ENCODE measurements at places on chromosomes 6 and 20.

DNA sequence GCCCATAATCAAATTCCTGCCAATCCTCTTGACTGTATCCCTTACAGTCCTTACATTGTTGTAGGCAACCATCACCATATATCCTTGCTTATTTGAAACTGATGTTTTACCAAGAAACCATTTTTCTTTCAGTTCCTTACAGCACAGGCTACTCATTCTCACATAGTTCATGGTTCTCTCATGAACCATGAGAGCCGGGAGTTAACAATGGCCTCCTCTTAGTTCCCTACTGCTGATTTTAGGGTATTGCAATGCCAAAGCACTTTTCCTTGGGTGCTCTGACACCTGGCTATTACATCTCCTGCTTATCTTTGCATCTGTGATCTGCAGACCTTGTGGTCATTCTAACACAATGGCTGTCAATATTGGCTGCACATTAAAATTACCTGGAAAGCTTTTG, 133.4 kb downstream of the MYB start:
- no peak for DNase-seq

- peak; percentile 21 for DNase-seq
Measured at GRCh38 chr6:129667034-129667433, 42.9 kb downstream of the ARHGAP18 start.

GRCh38 chr20:19779634-19780033, 21.6 kb downstream of the RIN2 start:
- DNase-seq = no peak

GRCh38 chr20:41229259-41229658, 88.3 kb downstream of the ZHX3 start:
- DNase-seq = no peak

DNA sequence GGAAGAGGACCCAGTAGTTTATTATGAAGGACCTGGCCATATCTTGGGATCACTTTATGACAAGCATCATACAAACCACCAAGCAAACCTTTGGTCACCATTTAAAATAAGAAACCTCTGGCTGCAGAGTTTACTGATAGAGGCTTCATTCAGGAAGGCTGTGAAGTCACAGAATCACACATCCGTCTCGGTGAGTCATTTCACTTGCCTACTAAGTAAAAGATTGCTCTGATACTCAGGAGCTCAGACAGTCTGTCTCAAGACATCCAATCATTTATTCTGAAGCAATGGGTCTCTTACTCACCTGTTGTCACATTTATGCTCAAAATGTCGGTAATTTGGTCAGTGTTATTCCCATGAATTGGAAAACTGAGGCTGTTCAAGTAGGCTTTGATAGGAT, 33.7 kb downstream of the ADGRF5 start:
- peak; percentile 7 for DNase-seq

- no peak for DNase-seq
Measured at GRCh38 chr6:25835442-25836283, 3.8 kb upstream of the SLC17A1 start.

GRCh38 chr6:166466178-166467122, 83.7 kb upstream of the MPC1 start:
- peak; percentile 88 for DNase-seq

- no peak for DNase-seq
Measured at GRCh38 chr6:43559328-43559727, 16.5 kb downstream of the XPO5 start.

GRCh38 chr6:140070846-140071473, 696.5 kb upstream of the CITED2 start:
- no peak for DNase-seq

GRCh38 chr6:2765896-2766766, 938 bp downstream of the WRNIP1 start:
- DNase-seq = peak; percentile 79

GRCh38 chr6:27478141-27478705, 5.3 kb upstream of the ZNF184 start:
- DNase-seq = peak; percentile 3

DNA sequence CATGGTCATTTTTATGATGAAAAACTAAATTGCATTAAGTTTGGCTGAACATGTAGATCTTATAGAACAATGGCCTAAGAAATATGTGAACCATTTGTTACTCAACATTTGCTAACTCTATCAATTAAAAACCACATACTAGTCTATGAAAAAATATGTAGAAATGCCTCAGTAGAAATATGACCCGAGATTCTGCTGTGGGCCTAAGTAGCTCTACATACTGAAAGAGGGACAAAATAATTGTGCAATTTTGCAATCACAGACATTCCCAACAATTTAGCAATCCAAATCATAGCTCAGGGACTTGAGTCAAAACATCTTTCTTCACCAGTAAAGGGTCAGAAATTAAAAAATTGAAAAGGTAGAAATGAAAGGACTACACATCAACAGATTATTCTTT, 619.0 kb downstream of the FRK start:
- peak; percentile 3 for DNase-seq

- DNase-seq = no peak
Measured at GRCh38 chr6:125279961-125280360, 21.8 kb downstream of the HDDC2 start.

DNA sequence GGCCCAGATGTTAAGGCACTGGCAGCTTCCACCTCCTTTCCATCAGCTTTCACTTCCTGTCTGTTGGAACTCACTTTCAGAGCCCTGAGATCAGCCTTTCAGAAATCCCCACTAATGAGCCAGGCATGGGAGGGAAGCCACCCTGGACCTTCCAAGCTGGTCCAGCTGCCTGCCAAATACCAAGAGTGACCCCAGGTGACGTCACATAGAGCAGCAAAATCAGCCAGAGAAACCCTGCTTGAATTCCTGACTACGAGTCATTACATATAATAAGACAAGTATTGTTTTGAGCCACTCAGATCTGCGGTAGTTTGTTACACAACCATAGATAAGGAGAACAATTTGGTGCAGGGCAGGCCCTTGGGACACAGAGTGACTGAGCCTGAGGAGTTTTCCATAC, 556.0 kb upstream of the JAG1 start:
- peak; percentile 78 for DNase-seq

DNA sequence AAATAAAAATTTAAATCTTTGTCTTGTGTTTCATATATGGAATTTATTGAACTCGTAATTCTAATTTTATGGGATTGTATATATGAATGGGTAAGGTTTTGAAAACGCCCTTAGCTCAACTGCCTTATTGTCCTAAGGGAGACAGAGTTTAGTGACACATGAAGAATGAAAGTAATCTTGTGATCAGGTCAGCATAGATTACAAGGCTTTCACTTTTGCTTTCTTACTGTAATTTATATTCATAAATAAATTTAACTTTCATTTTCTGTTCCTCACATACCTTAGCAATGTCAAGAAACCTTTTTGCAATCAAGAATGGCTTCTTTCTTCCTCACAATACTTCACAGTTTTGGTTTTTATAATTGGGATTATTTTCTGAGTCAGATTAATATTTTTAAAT, 14.4 kb downstream of the KPNA5 start:
- no peak for DNase-seq

DNA sequence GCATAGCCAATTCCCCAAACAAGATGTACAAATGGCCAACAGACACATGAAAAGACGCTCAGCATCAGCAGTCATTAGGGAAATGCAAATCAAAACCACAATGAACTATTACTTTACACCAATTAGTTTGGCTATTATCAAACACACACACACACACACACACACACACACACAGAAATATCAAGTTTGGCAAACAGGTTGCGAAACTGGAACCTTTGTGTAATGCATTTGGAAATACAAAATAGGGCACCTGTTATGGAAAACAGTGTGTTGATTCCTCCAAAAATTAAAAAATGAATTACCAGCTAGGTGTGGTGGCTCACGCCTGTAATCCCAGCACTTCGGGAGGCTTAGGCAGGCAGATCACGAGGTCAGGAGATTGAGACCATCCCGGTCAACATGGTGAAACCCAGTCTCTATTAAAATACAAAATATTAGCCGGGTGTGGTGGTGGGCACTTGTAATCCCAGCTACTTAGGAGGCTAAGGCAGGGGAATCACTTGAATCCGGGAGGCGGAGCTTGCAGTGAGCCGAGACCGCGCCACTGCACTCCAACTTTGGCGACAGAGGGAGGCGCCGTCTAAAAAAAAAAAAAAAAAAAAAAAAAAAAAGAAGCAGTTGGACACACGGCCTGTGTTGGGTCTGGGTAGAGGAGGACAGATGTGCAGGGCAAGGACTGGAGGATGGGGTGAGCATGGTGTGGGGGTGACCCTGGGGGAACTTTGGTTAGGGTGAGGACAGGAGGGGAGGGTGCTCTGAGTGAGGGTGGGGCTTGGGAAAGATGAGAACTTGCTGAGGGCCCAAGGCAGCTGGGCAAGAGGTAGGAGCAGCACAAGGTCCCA, 23.8 kb downstream of the HLA-F start:
- no peak for DNase-seq

DNA sequence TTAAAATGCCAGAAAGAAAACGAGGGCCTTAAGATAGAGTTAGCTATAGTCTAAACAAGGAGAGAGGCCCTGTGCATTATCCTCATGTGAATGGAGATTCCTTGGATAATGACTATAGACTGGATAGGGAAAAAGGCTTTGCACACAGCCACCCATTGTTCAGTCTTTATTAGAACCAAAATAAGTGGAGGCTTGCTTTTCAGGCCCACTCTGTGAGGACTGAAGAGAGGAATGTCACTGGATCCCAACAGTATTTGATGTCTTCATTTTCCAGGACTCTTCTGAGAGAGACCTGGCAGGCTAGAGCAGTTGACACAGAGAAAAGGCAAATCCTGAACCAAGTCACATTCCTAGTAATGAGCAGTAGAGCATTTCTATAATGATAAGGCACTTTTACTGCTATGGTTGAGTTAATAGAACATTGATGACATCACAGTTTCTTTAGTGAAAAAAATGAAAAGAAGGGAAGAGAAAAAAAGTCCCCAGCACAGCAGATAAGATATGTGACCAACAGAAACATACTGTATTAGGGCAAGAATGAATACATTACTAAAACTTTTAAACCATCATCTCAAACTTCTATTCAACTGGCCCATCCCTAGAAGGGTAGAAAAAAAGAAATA, 315.1 kb downstream of the EPHA7 start:
- no peak for DNase-seq

- DNase-seq = peak; percentile 6
Measured at GRCh38 chr6:144582939-144583613, 297.9 kb downstream of the UTRN start.
